B cell (primary cell): ENCODE measurements at places on chromosomes 4 and X. TPM values are rescaled to one million over a fixed set of nuclear protein-coding genes. Genes with fewer than 3 reads are reported as not detected.

ETDB gene
- total RNA-seq: not detected in 2 replicates

IL21 gene
- not detected in 2 replicates for total RNA-seq

PRR27 gene
- total RNA-seq: not detected in 2 replicates

GUF1 gene
- 24.2 and 25.0 TPM in 2 replicates for total RNA-seq
